ENCODE measurements at places on chromosomes 16 and 17. TPM values are rescaled to one million over a fixed set of nuclear protein-coding genes. Genes with fewer than 3 reads are reported as not detected.

Gene TAC4
- not detected for total RNA-seq

DNA sequence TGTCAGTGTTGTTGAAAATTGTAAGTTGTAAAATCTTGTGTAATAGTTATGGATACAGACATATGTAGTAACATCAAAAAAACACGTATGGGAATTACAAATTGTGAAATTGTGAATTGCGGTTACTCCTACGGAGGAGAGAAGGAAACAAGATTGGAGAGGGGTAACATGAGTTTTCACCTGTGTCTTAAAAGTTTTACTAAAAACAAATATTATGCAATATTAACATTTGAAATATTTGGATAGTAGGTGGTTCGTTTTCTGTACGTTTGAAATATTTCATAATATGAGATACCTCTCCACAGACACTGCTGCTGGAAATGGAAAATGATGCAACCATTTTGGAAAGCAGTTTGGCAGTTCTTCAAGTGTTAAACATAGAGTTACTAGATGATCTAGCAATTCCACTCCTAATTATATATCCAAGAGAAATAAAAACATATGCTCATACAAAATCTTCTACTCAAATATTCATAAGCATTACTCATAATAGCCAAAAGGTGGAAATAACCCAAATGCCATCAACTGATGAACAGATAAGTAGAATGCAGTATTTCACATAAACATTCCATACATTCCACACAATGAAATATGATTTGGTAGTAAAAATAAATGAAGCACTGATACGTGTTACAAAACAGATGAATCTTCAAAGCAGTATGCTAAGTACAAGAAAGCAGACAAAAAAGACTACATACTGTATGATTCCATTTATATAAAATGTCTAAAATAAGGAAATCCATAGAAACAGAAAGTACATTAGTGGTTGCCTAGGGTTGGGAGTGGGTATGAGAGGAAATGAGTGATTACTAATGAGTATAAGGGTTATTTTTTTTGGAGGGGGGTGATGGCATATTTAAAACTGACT, 40.7 kb upstream of the ABCA10 start:
- peak; percentile 66 for DNase-seq

- peak; percentile 52 for DNase-seq
Observed at GRCh38 chr16:47927330-47927729, 228.5 kb downstream of the ABCC12 start.

Gene DNASE1L2
- 0.18 TPM for total RNA-seq

DNA sequence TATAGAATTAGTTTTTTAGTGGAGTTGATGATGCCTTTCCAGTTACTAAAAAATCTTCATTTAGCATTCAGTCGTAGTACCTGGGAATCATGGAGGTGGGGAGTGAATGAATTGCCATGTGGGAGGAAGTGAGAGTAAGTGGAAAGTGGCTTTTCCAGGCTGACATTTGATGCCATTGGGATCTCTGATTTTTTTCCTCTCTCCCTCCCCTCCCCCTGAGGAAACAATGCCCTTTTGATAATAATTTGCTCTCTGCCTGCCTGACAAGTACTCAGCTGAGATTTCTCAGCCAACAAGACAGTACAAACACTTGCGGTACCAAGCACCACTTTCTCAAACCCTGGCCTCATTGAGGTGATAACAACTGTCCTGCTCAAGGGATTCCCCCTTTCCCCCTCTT, 2.2 kb downstream of the UBE2Z start:
- no peak for DNase-seq

Gene KRTAP2-1
- not detected for total RNA-seq

GRCh38 chr17:67575325-67575724, 142.4 kb upstream of the NOL11 start:
- DNase-seq, result no peak

DNA sequence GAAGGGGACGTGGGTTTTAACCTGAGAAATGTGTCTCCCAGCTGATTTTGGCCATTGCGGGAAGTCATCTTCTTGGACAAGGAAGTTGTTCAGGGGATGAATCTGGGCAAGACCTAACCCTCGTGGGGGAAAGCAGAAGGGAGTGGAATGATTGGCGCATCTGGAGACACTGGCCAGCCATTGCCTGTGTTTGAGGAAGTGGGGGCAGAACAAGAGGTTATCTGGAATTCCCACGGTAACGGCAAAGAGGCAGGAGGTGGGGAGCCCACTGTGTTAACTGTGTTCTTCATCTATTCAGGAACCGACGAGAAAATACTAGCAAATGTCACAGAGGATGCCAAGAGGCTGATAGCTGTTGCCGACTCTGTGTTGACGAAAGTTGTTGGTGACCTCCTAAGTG, 66.9 kb downstream of the RNF213 start:
- no peak for DNase-seq
